ENCODE measurements at places on chromosomes 1 and 21.

DNA sequence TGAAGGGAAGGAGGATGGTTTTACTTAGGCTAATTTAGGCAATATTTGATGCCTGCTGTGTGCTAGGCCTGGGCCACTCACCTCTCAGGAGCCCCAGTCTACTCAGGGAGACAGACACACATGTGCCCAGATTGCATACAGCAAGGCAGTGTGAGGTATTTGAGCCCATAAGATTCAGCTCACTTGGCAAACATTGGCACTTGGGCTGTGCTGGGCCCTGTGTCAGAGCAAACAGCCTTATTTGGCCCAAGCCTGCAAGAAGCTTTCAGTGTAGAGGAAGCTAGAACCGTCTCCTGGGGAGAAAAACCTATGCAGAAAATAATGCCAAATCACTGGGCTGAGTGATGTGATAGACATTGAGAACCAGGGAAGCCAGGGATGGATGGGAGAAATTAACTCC is 3.9 kb upstream of the SYNC start:
- DNase-seq = no peak

DNA sequence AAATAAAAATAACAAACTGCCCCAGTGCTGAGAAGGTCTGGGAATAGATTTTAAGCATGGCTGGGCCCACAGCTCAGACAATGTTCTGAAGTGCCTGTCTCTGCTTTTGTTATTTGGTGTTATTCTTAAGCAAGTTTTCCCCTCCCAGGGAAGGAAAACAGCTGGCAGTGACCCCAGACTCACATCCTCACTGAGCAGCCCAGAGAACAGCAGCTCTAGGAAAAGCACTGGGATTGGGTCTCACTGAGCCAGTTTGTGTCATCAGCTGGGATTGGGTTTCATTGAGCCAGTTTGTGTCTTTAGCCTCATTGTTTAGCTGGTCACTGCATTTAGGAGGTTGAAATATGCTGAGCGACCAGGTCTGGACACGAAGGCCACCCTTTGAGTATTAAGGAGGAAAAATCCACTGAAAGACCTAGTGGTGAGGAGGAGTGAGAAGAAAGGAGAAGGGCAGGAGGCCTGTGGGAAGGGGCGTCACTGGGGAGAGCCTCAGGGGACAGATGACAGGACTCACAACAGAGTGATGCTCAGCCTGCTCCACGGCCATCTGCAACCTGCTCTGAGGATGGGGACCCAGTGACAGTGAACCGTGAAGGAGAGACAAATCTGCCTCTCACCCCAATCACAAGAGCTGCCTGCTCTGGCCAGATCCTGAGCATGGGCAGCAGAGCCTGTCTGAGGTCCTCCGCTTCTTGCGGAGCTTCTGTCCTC is 103.8 kb downstream of the TOMM20 start:
- no peak for DNase-seq

DNA sequence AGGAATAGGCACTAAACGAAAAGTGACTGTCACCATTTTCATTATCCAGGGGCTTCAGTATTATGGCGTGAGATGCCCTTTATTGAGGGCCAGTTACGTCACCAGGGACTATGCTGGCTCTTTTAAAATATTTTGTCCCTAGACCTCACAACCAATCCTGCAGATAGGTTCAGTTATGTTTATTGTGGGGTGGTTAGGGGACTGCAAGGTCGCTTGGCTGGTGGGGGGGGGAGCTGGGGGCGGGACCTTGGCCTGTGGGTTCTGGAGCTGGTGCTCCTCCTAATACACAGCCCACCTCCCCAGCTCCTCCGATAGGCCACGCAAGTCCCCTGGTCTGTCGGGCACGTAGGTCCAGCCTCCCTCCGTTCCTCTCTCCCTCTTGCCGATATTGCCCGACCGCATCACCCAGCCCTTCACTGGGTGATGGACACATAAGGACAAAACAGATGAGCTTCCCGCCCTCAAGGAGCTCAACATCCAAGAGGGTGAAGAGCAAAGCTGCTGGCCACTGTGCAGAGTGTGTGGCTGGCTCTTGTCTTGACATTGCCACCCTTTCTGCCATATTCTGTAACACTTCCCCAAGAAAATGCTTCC is 271.8 kb downstream of the MATN1 start:
- no peak for DNase-seq

GRCh38 chr1:172283766-172284165 is 136.7 kb upstream of the C1orf105 start:
- no peak for DNase-seq

DNA sequence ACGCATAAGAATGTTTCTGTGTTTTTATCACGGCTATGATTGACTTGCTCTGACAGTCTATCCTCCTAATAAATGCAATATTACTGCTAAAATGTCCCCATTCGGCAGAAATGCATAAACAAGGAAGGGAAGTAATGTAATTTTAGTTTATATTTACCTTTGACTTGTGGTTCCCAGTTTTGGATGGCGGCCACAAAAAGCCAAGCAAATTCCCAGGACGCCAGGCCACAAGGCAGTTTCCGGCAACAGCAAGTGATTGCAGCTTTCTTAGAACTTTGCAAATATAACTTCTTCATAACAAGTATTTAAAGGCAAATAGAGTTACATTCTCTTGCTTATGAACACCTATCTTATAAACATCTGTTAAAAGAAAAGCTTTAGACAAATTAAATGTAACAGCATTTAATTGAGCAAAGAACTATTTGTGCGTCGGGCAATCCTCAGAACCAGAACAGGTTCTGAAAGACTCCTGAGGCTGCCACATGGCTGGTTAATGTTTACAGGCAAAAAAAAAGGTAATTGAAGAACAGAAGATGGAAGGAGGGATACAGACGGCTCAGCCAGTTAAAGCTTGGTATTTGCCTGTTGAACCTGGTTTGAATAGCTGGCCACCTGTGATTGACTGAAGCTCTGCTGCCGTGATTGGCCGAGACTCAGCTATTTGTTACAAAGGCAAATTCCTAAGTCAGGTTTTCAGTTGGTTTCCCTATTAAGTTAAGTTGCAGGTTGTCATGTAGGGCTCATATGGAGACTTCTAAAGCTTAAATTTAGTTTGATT is 80.8 kb downstream of the C21orf91 start:
- no peak for DNase-seq

- DNase-seq = no peak
Observed at GRCh38 chr1:241994171-241994570, 4.7 kb downstream of the MAP1LC3C start.

GRCh38 chr21:27647921-27648320 is 681.0 kb upstream of the ADAMTS5 start:
- no peak for DNase-seq
